RCC 7860 (cell line): ENCODE measurements at places on chromosomes 12 and 14.
A peak's percentile ranks its signal among the peaks of the same experiment; 100 is the strongest.

- DNase-seq: no peak
Observed at GRCh38 chr12:19688532-19688931, 249.2 kb downstream of the AEBP2 start.

DNA sequence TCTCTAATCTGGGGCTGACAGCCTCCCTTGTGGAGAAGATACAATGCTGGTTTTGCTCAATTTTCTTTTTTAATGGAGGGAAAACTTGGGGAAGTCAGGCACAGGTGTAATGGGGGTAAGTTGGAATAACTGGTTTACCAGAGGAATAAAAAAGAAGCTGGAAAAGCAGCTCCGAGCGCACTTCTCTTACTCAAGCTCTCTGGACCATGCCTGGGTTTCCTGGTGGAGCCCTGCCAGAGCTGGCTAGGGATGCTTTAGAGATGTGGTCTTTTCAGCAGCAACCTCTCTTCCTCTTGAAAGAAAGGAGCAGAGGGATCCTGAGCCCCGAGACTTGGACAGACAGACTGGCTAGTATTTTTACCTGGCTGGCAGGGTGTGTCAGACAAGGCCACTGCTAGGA, 3.9 kb upstream of the KCNA5 start:
- DNase-seq: no peak

DNA sequence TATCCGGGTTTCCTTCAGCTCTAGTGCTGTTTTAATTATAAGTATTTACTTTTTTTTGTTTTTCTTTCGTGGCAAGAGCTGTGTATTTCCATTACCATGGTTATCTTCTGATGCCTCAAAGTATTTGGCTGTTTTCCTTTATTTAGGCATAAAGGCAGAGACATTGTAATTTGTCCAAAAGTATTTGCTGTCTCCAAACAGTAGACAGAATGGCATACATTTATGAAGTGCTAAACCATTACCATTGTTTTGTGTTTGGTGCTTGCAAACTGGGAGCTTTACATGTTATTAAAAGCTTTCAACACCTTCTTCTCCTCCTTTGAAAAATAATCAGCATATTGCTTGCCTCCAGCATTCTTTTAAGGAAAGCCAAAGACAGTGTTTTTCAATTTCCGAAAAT, 46.3 kb downstream of the FLRT2 start:
- DNase-seq: no peak

- peak; percentile 10 for DNase-seq
Observed at GRCh38 chr12:122942637-122943036, 23.6 kb downstream of the ABCB9 start.

- no peak for DNase-seq
Observed at GRCh38 chr12:89235189-89235993, 116.9 kb downstream of the DUSP6 start.
